ENCODE measurements at places on chromosomes 2 and 18.

GRCh38 chr18:48493434-48494230, 45.2 kb upstream of the CTIF start:
- no peak for DNase-seq

DNA sequence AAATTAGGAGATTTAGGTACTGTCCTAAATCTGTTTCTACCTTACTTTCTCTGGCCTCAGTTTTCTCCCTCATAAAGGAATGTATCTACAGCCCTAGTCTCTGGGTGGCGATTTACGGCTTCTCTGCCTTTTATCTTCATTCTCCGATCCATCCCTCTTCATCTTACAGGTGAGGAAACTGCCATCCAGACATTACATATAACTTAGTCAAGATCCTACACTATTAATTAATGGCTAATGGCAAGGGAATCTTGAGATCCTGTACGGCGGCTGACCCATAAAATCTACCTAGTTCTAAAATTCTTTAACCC, 386 bp upstream of the YIPF4 start:
- no peak for DNase-seq

GRCh38 chr2:8598295-8599165, 83.3 kb upstream of the ID2 start:
- DNase-seq: peak; percentile 92

DNA sequence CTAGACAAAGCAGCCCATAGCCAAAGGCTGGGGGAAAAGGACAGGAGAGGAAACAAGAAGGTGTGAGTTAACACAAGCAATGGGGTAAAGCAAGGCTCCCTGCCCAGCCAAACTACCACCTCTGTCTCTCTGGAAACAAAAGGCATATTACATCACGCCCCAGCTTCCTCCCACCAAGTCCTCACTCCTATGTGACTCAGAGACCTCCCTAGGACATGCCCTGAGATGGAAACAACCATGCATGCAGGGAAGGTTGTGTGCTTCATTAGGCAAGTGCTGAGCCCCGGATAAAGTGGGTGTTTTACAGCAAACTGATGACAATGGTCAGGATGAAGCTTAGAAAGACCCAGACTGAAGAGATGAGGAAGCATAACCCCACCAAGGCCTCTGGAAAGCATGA, 9.0 kb upstream of the ATRAID start:
- no peak for DNase-seq

DNA sequence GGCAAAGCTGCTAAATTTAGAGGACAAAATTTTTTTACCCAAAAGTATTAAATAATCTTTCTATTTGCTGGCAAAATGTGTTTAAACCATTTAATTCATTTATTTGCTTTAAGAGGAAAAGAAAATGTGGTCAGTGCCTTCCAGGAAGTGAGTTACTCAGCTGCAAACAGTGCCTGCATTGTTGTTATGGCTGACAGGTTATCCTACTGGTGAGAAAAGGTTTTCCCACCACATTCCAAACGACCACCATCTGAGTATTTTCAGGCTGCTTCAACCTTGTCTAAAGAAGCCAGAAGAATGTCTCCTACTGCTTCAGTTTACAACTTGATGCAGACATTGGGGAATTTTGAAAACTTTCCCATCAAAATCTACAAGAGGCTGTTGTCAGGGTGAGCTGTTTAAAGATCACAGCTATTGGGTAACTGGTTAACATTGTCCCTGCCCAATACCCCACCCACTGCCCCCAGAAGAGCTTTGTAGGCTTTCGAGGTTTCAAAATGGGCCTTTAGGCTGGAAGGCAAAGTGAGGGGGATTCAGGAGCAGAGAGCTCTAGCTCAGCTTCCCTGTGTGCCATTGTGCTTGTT, 461.3 kb upstream of the FANCL start:
- no peak for DNase-seq

DNA sequence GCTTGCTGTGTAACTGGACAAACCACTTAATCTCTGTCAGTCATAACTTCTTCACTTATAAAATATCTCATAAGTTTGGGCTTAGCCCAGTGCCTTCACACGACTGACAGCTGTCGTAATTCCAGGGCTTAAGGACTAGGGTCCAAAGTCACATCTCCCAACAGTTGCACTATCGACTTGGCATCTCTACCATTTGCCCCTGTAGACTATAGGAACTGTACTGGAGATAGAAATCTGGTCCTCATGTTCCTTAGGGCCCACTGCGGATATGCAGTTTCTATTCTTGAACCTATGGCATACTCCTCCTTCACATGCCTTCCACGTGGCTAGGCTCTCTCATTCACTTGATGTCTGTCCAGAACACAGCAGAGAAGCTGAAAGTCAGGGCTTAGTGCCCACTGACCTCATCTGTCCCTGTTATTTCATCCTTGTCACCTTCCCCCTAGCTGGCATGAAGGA, 2.7 kb downstream of the ABHD1 start:
- no peak for DNase-seq

- DNase-seq: no peak
Observed at GRCh38 chr2:3453190-3453999, 65.9 kb downstream of the ADI1 start.

- DNase-seq: peak; percentile 53
Observed at GRCh38 chr2:67476809-67477790, 80.0 kb downstream of the ETAA1 start.

DNA sequence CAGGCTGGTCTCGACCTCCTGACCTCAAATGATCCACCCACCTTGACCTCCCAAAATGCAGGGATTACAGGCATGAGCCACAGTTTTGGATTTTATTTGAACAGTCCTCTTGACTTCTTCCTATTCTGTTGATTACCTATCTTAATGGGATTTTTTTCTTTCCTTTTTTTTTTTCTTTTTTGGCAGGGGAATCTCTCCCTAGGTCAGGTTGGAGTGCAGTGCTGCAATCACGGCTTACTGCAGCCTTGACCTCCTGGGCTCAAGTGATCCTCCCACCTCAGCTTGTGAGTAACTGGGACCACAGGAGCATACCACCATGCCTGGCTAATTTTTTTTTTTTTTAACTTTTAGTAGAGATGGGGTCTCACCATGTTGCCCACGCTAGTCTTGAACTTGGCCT, 2.8 kb downstream of the MTHFD2 start:
- no peak for DNase-seq

DNA sequence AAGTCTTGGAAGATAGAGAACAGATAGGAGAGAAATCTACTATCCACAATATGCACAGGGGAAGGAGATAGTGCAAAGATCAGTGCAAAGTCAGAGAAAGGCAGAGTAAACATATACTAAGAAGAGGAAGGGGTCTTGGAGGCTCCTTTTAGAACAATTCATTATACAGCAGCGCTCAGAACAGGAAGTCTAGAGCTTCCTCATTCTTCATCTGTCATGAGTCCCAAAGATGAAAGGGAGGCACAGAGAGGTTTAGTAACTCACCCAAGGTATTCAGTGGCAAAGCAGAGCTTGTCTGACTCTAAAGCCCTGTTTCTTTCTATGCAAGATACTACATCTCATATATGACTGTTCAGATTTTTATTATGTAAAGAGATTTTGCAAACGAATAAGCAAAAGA, 1.4 kb downstream of the SP110 start:
- no peak for DNase-seq

GRCh38 chr2:71821856-71822255, 325.8 kb downstream of the CYP26B1 start:
- no peak for DNase-seq

DNA sequence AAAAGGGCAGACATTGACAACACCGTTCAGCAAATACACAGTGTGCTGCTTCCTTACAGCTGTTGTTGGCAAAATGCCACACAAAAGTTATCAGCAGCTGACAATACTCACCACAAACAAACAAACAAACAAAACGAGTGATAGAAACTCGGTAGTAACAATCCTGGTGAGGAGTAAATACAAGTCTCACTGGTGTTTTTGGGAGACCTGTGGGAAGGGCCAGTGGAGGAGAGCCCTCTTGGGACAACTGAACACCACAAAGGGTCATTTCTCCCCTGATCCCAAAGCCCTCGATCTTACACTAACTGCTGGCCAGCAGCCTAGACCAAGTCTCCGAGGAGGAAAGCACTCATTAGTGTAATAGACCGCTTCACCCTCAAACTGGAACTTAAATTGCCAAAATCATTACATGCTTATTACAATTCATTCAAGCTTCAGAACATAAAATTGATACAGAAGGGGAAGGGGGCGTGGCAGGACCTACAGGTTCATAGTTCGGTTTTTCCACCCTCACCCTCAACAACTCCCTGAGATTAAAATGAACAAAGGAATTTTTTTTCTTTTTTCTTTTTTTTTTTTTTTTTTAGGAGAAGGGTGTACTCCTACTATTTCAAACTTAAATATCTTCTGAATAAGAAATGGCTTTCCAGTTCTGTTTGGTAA, 5.0 kb downstream of the AP1S3 start:
- DNase-seq: no peak

Measured in AG08395 (cell line).